ENCODE measurements at places on chromosomes 11 and 22.

- no peak for DNase-seq
Observed at GRCh38 chr11:15905366-15906104, 450.8 kb downstream of the SOX6 start.

DNA sequence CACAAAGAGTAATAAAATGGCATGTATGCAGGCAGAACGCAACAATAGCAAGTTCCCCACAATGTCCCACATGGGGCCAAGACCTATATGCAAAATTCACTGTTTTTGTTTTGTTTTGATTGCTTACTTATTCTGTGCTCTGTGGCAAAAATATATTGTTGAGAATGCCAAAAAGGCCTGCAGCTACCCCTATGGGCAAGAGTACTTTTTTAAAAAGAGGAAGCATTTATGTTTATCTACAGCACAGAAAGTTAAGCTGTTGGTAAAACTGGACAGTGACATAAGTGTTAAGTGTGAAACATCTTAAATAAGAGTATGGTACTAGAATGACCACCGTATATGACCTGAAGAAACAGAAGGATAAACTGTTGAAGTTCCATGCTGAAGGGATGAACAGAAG is 301.9 kb upstream of the ZC3H12C start:
- no peak for DNase-seq

DNA sequence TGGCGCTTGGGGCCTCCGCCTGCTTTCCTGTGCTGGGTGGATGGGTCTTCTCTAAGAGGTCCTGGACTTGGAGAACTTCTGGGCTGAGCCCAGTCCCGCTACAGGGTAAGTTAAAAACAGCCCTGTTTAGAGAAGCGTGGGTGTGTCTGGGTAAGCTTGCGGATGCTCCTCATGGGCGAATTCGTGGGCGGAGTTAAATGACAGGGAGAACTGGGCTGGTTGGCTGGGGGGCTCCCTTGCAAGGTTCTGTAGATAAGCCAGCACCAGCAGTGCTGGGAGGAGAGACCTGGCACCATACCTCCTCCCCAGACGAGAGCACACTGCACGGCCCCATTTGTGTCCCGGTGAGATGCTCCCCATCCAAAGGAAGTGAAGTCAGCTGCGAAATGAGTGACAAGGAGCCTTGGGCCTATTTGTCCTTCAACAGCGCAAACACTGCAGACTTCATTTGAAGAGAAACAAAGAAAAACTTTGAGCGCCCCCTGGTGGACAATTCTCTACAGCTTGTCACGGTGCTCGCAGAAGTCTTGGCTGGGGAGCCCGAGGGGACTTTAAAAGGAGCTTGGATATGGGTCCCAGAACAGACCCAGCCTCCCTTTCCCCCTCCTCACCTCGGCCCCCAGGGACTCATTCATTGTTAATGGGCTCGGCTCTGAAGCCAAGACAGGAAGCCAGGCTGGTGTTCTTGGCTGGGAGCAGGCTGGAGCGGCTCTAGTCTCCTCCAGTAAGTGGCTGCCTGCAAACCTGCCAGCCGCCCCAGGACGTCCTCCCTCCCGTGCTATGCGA is 39.5 kb downstream of the TP53I11 start:
- peak; percentile 93 for DNase-seq

- DNase-seq: no peak
Observed at GRCh38 chr11:126743628-126744027, 256.9 kb downstream of the KIRREL3 start.

GRCh38 chr11:131095511-131096185 is 179.4 kb upstream of the SNX19 start:
- no peak for DNase-seq

DNA sequence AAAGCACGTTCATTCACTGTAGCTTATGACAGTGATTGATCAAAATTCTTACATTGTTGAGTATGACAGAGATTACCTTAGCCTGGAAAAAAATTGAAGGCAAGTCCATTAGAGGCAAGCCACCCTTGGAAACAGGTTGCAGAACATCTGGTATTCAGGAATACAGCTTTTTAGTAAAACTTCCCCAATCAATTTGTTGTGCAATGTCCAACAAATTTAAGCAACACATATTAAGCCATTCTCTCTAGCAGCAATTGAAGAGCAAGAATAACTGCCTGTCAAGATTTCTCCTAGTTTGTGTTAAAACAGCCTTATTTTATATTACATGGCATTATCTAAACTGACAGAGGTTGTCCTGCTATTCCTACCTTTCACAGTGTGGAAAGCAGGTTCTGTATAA is 37.0 kb downstream of the BCL2L13 start:
- DNase-seq: no peak

- DNase-seq: no peak
Observed at GRCh38 chr11:122691549-122692150, 36.1 kb downstream of the UBASH3B start.

- no peak for DNase-seq
Observed at GRCh38 chr22:37190262-37190780, 2.3 kb upstream of the C1QTNF6 start.

GRCh38 chr22:41369424-41369745 is 12.4 kb upstream of the TEF start:
- peak; percentile 37 for DNase-seq

DNA sequence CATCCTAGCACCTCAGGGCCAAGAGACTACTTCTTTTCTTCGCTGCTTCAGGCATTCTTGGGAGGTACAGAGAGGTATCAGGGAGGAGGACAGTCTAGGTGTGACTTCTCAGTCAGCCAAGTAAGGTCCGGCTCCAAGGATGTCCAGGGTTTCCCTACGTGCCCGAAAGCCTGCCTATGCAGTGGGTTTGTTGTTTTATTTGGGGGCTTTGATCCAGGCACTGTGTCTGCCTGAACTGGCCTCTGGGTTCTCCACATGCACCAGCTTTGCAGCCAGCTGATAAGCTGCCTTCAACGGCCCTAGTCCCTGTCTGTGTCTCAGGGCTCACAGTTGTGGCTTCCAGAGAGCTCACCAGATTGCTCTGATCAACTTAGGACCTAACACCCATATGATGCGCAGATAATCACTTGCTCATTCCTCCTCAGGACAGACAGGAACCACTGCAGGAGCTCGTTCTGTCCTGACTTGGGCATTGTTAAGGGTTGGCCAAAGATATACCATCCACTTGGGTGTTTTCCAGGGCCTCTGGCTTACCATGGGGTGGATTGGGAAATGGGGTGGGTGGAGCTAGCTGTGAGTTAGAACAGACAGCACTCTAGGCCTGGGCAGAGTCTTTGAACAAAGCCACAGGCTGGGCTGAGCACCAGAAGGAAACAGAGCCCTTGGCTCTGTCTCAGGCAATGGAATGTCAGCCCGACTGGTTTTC is 45.5 kb upstream of the CRYBB3 start:
- DNase-seq: no peak

- no peak for DNase-seq
Observed at GRCh38 chr22:36658900-36659299, 44.7 kb downstream of the CACNG2 start.

DNA sequence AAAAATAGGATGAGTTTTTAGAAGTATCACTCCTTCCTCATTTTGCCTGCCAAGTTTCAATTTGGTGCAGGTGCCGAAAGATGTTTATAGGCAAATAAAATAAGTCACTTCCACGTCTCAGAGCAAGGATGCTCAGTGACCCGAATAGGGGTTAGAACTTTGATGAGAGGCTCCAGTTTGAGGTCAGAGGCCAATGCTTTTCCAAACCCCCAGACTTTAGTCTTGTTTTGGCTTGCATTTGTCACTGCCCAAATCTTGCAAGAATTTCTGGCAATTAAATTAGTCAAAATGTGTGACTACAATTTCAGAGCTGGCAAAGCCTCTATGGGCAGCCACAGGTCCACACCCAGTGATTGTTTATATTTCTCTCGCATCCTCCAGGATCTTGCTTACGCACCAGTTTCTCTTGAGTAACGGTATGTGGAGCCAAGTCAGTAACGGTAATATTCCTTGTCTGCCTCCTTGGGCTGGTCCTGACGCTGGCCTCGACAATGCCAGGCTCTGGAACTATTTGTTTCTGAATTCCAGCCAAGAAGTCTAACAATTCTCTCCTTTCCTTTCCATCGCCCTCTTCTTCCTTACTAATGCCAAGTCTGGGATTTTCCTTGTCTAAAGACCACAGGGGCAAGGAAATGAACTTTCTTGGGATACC is 9.9 kb upstream of the NUP160 start:
- DNase-seq: no peak

- no peak for DNase-seq
Observed at GRCh38 chr11:117916956-117917355, 12.2 kb downstream of the TMPRSS13 start.

- DNase-seq: no peak
Observed at GRCh38 chr22:26585104-26585790, 4.7 kb downstream of the TPST2 start.

GRCh38 chr11:45621588-45621987 is 43.8 kb downstream of the CHST1 start:
- no peak for DNase-seq

DNA sequence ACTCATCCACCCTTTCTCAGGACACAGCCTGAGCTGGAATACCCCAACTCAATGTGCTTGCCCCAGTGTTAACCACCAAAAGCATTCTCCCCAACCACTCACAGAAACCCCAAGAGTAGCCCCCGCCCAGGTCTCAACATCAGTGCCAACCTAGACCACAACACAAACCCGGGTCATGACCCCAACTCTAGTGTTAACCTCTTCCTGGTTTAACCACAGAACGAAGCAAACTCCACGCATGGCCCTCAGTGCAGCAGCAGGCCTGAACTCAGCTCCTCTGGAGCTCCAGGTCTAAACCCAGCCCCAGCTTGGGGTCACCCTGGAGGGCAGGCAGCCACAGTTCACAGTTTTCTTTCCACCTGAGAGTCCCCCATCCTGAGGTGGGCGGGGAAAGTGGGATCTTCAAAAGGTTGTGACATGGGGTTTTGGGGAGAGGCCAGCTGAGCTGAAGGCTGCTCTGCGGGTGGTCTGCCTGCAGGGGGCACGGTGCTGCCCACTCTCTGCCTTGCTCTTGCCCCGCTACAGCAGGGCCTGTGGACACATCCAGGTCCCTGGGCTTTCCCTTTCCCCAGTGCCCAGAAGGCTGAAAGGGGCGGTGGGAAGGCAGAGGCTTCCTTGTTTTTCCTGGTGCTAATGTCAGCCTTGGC is 37.9 kb downstream of the NECTIN1 start:
- no peak for DNase-seq

GRCh38 chr11:67504950-67505581 is at the start of gene PITPNM1:
PITPNM1 (minus strand) TSS chr11:67505363; CDS start chr11:67504180, 1,183 bp downstream.
- peak; percentile 25 for DNase-seq

GRCh38 chr11:43988040-43988817 is 45.8 kb downstream of the C11orf96 start:
- no peak for DNase-seq

DNA sequence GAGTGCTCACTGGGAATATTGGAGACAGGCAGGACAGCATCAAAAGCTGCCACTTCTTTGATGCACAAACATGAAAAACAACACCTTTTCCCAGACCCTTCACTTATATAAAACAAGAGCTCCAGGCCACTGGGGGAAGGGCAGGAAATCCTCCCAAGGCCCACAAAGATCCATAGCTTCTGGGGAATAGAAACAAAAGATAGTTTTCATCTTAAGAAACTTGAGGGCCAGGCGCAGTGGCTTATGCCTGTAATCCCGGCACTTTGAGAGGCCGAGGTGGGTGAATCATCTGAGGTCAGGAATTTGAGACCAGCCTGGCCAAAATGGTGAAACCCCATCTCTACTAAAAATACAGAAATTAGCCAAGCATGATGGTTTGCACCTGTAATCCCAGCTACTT is 15.3 kb downstream of the RTL6 start:
- no peak for DNase-seq

DNA sequence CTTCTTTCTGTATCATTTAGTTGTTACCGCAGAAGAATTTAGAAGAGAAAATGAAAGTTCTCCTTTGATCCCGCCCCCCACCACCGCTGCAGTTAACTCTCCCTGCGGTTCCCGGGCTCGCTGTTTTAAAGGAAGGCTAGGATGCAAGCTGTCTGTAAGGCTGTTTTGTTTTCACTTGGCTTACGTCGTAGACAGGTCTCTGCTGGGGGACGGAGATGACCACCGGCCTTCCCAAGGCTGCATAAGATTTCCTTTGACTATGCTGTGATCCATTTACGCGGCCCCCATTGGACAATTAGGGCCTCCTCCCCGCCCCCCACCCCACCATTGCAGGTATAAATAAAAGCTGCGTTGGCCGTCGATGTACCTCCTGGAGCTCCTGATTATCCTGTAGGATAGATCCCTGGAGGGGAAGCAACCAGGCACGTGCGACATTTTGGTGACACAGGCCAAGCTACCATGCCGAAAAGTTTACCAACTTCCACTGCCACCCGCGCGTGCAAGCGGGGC is 1.4 kb upstream of the CPT1A start:
- DNase-seq: no peak

DNA sequence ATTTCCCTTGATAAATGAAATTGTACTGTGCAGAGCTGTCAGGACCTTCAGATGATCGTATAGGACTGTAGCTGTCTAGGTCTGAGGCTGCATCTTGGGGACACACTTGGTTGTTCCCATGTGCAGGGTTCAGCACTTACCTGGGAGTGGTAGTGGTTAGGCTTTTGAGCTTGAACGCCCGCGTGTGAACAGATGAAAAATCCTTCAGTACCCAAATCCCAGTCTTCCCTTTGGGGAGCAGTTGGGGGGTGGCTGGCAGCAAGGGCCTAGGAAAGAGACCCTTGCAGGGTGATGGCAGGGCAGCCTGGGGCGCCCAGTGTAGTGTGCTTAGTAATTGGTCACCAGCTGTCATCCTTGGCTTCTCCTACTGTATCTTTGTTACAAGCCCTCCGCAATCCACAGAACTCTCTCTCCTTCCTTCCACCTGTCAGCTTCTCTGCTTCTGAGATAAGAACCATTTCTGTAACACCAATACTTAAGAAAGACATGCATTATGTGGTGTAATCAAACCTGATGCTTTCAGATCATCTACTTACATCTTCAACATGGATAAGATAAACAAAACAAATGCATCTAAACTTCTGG is 64.6 kb downstream of the MORC2 start:
- DNase-seq: no peak

DNA sequence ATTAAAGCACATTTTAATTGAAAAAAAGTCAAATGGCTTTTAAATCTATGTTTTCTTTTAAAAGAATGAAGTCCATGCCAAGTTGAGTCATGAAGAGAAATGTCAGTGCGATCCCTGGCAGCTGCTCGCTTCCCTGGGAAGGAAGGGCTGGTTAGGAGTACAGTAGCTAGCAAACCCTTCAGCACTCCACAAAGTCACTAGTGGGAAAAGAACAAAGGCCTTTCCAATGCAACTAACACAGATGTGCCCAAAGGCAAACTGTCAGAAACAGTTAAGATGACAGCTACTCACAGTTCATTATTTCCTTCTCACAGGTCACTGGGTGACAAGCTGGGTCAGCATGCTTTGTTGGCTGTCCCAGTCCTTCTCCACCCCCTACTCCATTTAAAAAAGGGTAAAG is 308.7 kb downstream of the DCDC1 start:
- DNase-seq: no peak

- no peak for DNase-seq
Observed at GRCh38 chr11:12024254-12024926, 16.0 kb upstream of the DKK3 start.

- DNase-seq: no peak
Observed at GRCh38 chr11:62792202-62792575, 383 bp upstream of the TMEM223 start.

GRCh38 chr11:129528296-129528695 is 152.6 kb downstream of the BARX2 start:
- no peak for DNase-seq

Measured in NCI-H1436 (cell line).